ENCODE measurements at places on chromosomes 13 and 19. TPM values are rescaled to one million over a fixed set of nuclear protein-coding genes. Genes with fewer than 3 reads are reported as not detected.

DNA sequence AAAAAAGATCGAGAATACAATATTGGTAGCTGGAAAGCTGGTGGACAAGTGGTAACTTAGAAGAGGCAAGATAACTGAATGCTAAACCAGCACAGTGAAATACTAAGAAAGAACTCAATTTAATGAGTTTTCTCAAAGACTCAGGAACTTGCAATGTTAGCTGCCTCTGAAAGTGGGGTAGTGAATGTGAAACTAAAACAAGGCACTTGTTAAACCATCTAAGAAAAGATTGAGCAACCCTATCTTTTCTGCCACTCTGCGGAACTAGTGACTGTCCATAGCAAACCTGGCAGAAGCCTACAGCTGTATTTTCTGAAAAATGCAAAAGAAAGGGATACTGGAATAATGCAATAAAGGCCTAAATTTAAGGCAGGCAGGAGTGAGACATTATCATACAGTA, 1574.4 kb upstream of the PRR20A start:
- no peak for DNase-seq

The CD33 gene
- total RNA-seq = 3.6 TPM

GRCh38 chr13:92963029-92963428, 263.6 kb upstream of the GPC6 start:
- DNase-seq = no peak

The SPINT2 gene
- total RNA-seq = 17.7 TPM

The CCDC70 gene
- not detected for total RNA-seq

- DNase-seq = no peak
These were observed 11.5 kb upstream of the TNFSF9 start for GRCh38 chr19:6519289-6519688.

The GSX1 gene
- total RNA-seq = not detected

DNA sequence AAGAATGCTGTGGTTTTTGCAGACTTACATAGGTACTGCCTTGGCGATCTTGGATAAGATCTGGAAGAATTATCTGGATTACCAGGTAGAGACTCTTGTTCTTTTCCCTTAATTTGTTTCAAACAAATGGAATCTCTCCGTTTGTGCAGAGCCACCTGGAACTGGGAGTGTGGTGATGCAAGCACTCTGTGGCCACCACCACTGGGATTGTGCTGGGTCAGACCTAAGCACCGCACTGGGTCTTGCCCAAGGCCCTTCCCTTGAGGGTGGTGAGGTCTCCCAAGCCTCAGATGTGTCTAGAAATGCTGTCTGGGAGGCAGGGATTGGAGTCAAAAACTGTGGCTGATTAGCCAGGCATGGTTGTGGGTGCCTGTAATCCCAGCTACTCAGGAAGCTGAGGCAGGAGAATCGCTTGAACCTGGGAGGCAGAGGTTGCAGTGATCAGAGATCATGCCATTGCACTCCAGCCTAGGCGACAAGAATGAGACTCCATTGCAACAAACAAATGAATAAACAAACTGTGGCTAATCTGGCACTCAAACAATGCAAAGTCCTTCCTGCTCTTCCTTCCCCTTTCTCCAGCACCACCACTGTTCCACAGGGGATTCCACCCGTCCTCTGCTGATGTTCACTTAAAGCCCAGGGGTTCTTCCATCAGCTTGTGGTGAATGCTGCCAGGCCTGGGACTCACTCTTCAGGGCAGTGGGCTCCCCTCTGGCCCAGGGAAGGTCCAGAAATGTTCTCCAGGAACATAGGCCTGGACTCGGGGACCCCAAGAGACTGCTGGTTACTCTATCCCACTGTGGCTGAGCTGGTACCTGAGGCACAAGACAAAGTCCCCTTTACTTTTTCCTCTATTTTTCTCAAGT, 10.8 kb upstream of the CEACAM1 start:
- no peak for DNase-seq
